Upper lobe of left lung (tissue), 6 donors: ENCODE measurements at places on chromosomes 7 and 10. TPM values are rescaled to one million over a fixed set of nuclear protein-coding genes. Genes with fewer than 3 reads are reported as not detected.

DNA sequence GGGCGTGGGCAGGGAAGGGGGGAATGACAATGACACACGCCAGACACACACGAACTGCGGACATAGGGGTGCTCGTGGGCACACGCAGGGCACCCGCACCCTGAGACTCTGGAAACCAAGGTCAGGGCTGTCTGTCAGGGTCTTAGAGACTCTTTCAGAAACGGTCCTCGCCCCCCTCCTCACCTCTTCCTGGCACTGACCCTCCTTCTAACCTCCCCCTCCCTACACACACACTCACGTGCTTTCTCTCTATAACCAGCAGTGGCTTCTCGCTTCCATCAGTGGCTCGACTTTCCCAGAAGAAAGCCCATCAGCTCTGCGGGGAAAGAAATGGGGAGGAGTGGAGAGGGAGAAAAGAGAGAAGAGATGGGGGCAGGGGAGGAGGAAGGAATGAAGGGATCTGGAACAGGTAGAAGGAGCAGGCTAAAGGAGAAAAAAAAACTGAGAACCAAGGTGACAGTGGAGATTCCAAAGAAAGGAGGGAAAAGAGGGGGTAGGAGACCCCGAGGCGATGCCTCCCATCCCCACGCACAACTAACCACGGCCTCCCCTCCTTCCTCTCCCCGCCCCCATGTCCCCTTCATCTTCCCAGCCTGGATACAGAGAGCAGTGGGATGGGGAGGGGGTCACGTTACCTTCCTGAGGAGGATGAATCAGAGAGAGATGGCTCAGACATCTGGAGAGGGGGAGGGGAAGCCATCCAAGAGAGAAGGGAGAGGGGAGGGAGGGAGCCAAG lies 1.7 kb upstream of the VGF start:
- H3K27me3 ChIP-seq = no peaks in the 10 kb centered on the region
- no peak for DNase-seq
- no peak overlapping the region for H3K4me3 ChIP-seq
- H3K36me3 ChIP-seq = no peaks in the 10 kb centered on the region
- H3K4me1 ChIP-seq = peaks cover 62% of the 10 kb centered on the region

DNA sequence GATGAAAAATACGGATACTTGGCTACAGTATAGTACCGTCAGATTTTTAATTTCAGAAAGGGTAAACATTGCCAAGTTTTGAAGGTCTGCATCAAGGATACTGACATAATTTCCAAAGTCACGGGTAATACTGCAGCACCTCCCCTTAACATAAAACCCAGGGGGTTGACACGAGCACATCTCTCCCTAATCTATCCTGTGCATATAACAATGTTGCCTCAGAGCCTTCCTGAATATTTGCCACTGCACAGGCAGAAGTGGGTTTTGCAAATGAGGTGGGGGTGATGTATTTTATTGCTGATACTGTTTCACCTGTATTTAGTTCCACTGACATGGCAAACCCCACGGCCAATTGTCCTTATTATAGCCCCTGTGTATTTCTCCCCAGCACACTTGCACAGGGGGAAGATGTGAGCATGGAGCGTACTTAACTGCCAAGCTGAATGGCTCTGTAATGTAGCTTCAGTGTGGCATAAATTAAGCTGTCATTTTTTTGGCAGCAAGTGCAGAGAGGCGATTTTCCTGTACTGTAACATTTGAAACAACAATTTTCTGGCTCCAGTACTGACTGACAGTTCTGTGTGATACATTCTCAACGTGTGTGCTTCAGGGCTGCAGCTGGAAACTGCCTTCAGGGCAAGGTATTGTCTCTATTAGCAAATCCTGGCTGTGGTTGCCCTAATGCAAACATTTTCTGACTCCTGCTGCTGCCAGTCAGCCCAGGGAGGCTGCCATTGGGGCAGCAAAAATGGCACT lies 299.6 kb upstream of the SP4 start:
- H3K4me1 ChIP-seq = no peaks in the 10 kb centered on the region
- no peaks in the 10 kb centered on the region for H3K27me3 ChIP-seq

- no peaks in the 10 kb centered on the region for H3K4me1 ChIP-seq
- H3K36me3 ChIP-seq = no peaks in the 10 kb centered on the region
- H3K27ac ChIP-seq = no peak overlapping the region
Observed at GRCh38 chr10:78335691-78336401, 302.2 kb downstream of the RPS24 start.

DNA sequence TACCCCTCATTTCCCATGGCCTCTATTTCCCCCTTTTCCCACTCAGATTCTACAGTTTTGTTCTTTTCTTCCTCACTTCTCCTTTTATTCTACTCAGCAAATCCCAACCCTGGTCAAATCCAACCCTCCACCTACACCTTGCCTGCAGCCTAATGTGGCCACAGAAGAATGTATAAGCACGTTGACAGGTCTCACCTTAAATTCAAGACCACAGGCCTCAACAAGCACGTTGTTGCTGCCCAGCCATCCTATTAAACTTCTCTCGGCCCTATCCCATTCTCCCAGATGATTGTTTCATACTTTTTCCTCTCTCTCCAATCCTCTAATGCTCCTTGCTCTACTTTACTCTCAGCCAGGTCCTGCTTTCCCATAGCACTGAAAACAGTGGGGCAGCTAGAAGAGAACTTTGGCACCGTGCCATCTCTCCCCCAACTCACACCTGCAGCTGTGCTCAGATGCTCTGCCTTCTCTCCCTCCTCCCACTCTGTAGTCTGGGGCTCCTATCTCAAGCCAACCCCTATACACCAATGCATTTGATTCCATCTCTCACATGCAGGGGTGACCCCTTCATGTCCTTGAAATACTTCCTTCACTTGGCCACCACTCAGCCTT lies 6.8 kb upstream of the EIF3A start:
- H3K36me3 ChIP-seq = no peaks in the 10 kb centered on the region
- no peak for DNase-seq
- H3K27ac ChIP-seq = no peak overlapping the region
- H3K4me3 ChIP-seq = no peak overlapping the region

DNA sequence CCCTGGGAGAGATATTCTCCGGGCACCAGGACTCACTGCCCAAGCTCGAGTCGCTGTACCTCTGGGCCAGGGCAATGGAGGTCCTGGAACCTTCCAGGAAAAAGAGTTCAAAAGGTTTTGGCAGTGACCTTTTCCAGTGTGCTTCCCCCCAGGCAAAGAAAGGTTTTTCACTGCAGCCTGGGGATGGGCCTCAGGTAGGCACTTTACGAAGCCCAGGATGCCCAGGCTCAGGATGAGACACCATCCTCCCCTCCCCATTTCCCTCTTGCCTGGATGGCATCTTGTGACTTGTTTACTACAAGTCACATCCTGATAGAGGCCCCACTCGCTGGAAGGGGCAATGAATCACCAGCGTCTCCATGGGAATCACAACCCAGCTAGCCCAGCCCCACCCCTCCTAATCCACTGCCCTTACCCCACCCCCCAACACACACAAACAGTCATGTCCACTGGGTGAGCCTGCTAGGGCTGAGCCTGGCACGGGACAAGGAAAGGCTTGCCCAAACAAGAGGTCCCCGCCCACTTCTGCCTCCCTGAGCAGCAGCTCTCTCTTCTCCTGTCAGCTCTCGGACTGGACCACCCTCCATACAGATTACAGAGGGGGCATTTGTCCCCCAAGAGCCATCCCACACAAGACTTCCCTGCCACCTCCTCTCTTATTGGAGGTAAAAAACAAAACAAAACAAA lies 93.8 kb upstream of the SMNDC1 start:
- peak; percentile 80 for DNase-seq
- peak overlapping the region; percentile 59 for H3K27ac ChIP-seq
- no peak overlapping the region for H3K4me3 ChIP-seq
- no peaks in the 10 kb centered on the region for H3K27me3 ChIP-seq
- peaks cover 24% of the 10 kb centered on the region for H3K4me1 ChIP-seq

DNA sequence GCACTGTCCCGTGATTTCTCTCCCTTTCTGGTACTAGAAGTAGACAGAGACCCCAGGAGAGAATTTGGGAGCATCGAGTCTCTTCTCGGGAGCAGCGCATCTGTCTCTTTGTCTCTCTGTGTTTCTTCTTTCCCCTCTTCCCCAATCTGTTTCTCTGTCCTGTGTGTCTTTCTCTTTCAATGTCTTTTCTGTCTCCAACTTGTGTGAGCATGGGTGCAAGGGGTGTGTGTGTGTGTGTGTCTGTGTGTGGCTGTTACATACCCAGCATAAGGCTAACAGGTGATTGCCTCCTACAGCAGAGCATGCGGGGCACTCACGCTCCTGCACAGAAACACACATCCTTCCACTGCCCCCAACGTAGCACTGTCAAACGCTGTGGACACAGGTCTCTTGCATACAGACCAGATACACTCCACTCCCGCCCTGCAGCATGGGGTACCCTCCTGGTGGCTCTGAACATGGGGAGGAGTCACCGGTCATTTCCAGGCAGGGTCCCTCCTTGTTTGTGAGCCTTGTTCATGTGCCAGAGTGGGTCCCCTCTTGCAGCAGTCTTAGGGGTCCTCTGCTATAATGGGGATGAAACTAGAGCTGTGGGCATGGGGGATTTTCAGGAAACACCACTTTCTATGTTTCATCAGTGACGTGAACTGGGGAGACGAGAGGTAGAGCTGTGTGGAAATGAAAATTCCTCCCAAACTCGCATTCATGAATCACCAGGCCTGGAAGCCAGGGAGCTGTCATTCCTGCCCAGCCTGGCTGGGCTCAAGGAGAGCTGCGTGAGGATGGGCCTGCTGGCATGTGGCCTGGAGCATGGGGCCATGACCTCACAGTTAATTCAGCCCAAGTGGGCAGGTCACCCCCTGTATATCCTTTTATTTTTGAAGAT lies 980 bp downstream of the ADAMTS14 start:
- peaks cover 4% of the 10 kb centered on the region for H3K4me1 ChIP-seq
- no peaks in the 10 kb centered on the region for H3K27me3 ChIP-seq
- no peak overlapping the region for H3K27ac ChIP-seq
- DNase-seq = no peak
- no peak overlapping the region for H3K4me3 ChIP-seq

DNA sequence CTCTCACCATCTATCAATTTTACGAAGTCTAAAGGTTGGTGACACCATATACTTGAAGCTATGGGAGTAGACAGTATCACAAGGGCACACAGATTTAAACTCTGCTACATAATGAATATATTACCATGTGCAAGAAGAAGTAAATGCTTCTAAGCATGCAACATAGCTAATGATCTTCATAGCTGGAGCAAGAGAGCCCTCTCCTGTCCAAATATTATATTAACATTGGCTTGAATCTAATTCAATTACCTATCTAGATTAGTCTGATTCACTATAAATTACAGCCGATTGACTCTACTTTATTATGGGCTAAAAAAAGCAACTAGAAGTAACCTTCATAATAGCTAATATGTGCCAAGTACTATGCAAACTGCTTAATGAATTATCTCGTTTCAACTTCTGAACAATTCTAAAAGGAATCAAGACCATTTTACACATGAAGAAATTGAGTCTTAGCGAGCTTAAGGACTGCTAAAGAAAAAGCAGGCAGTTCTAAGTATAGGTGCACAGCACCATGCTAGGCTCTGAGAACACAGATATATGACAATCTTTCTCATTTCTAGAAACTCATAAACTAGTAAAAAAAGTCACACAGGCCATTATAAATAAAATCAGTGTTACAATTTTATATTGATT lies 21.9 kb downstream of the FRA10AC1 start:
- no peak for DNase-seq
- no peaks in the 10 kb centered on the region for H3K27me3 ChIP-seq
- H3K27ac ChIP-seq = no peak overlapping the region
- no peaks in the 10 kb centered on the region for H3K4me1 ChIP-seq
- no peak overlapping the region for H3K4me3 ChIP-seq
- peaks cover 30% of the 10 kb centered on the region for H3K36me3 ChIP-seq

DNA sequence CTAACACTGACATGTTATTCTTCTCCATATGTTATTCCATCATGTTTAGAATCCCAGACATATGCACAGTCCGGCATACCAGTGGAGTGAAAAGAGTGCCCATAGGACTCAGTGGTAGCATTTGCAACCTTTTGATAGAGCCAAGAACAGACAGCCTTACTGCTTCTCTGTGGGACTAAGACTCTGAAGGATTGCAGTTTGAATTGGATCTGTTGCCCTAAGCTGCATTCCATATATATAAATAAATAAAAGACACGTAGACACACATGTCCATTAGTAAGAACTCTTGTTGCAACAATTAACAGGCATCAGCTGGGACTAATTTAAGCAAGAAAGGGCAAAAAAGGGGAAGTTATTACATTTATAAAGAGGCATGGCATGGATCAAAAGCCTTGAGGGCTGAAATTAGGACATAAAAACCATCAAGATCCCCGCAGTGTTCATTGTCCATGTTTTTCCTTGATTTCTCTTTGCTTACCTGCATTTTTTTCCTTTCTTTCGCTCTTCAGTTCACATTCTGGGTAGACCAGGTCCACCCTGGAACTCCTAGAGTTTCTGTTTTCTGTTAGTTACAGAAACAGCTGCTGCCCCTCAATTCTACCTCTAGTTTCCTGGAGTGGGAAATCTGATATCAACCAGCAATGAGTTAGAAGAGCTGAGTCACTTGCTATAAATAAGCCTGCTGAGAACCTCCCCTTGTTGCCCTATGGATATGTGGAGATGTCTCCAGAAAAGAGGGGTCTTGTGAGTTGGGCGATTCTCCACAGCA lies 132.4 kb downstream of the SORCS1 start:
- H3K4me3 ChIP-seq = no peak overlapping the region
- H3K4me1 ChIP-seq = no peaks in the 10 kb centered on the region
- H3K27ac ChIP-seq = no peak overlapping the region
- no peak for DNase-seq

DNA sequence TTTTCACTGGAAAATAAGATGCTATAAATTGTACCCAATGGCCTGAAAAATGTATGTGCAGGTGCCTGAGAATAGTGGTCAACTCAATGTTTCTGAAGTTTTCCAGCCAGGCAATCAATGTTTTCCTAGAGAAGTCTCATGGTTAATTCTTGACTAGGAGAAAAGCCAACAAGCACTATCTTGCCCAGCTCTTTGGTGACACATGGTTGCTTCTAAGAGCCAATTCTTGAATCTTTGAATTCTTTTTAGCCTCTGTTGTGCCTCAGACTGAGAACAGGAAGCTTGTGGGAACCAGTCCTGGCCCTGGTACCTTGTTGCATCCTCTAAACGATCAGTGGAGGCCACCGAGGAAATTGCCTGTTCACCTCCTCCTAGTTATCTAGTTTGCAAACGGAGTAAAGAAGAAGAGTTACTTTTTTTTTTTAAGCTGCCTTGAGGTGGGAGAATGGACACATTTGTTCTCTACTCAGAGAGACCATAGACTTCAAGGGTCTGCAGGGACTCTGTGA lies 144.0 kb upstream of the MKLN1 start:
- no peak overlapping the region for H3K4me3 ChIP-seq
- H3K27me3 ChIP-seq = no peaks in the 10 kb centered on the region
- H3K4me1 ChIP-seq = peaks cover 6% of the 10 kb centered on the region
- H3K36me3 ChIP-seq = no peaks in the 10 kb centered on the region
- H3K27ac ChIP-seq = no peak overlapping the region

DNA sequence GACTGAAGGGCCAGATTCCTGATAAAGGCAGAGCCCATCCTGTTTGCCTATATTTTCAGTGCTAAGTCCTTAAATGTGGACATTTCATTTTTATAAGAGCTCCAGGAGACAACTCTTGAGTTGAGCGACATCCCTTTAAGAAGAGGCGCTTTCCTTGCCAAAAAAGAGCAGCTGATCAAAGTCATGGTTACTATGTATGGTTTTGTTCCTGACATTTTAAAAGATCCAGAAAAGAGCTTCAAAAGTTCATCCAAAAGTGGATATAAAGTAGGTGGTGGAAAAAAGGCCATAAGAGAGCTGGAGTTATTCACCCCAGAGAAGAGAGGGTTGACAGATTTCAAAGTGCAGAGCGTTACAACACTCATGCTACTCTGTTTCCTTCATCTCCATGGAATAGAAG lies 36.7 kb downstream of the RHOBTB1 start:
- peaks cover 29% of the 10 kb centered on the region for H3K4me1 ChIP-seq
- no peak overlapping the region for H3K27ac ChIP-seq
- H3K36me3 ChIP-seq = no peaks in the 10 kb centered on the region
- H3K4me3 ChIP-seq = no peak overlapping the region
- no peaks in the 10 kb centered on the region for H3K27me3 ChIP-seq
- no peak for DNase-seq

PNLIP gene
- total RNA-seq = not detected

CCDC146 gene
- total RNA-seq = 43.0 TPM
